ENCODE measurements at places on chromosomes 3 and 15.
A peak's percentile ranks its signal among the peaks of the same experiment; 100 is the strongest.

DNA sequence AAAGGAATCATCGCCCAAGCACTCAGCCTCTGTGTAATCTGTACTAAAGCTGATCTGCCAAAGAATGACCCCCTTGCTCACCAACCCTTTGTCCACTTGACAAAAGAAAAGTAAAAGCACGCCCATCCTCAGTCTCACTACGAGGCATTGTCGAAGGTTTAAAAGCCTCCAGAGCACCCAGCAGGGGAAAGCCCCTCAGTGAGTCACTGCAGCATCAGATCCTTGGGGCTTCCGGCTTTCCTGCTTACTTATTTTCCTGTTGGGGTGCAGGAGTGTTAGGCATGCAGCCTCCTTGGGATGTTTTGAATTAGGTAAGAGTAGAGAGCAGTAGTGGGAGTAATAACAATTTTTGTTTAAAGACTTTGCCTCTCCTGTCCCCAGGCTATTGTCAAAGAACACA is 216.1 kb downstream of the MTHFS start:
- peak; percentile 49 for DNase-seq

- no peak for DNase-seq
Measured at GRCh38 chr3:172210355-172210754, 171.0 kb downstream of the FNDC3B start.

DNA sequence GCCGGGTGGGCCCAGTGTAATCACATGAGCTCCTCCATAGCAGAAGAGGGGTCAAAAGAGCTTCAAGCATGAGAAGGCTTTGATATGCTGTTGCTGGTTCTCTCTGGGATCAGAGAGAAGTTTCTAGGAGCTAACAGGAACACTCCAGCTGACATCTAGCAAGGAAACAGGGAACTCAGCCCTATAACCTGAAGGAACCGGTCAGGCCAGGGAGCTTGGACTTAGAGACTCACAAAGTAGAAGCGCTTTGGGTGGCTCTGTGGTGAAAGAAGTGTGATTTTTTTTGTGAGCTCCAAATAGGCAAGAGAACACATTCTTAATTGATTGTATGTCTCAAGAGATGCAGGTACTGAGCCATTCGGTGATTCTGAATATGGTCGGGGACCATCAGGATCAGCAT is 26.2 kb upstream of the EPHB1 start:
- no peak for DNase-seq

- no peak for DNase-seq
Measured at GRCh38 chr15:101225658-101226057, 26.2 kb downstream of the CHSY1 start.

GRCh38 chr3:85706130-85706529 is 747.3 kb downstream of the CADM2 start:
- DNase-seq, result no peak
